ENCODE measurements at places on chromosomes 5 and 9.

GRCh38 chr9:100090880-100091279 is 7.9 kb downstream of the ERP44 start:
- no peak overlapping the region for H3K4me3 ChIP-seq
- no peaks in the 10 kb centered on the region for H3K36me3 ChIP-seq
- no peak for DNase-seq
- H3K4me1 ChIP-seq: no peaks in the 10 kb centered on the region

DNA sequence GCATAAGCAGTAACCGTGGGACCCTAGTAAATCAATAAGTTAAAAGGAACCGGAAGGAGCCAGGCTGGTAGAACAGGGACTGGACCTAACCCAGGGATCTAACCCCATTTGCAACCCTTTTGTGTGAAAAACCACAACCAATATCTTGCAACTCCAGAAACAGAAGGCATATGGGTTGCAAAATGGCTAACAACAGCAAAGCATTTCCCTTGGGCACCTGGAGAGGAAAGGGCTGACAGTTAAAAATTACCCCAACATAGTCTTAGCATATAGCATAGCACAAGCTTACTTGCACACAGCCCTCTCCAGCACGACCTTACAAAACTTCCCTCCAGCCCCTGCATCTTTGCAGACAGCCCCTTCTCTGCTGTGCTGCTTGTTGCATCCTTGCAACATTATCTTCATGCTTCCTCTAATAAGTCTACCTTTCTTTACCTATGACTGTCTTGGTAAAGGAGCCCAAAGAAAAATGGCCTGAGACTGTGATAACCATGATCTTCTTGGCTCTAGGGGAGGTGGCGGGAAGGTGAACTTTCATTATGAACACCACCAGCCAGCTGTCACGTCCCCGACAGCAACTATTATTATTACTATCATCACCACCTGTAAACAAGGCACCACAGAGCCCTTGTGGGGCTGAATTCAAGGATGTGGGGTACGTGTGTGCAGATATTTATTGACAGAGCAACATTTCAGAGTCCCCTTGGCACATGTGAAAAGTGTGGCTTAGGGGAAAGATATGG is 49.8 kb downstream of the PRRC1 start:
- H3K36me3 ChIP-seq: no peaks in the 10 kb centered on the region
- H3K4me1 ChIP-seq: peaks cover 1% of the 10 kb centered on the region
- H3K27ac ChIP-seq: no peak overlapping the region
- peaks cover 4% of the 10 kb centered on the region for H3K27me3 ChIP-seq
- no peak for DNase-seq

GRCh38 chr5:72597456-72597948 is 90.3 kb upstream of the ZNF366 start:
- H3K27ac ChIP-seq: peak overlapping the region; percentile 89
- H3K4me1 ChIP-seq: peaks cover 9% of the 10 kb centered on the region
- peak; percentile 87 for DNase-seq
- H3K36me3 ChIP-seq: no peaks in the 10 kb centered on the region
- H3K4me3 ChIP-seq: no peak overlapping the region

GRCh38 chr5:52786391-52786790 is 1.3 kb upstream of the ITGA1 start:
- no peak for DNase-seq
- H3K4me1 ChIP-seq: peaks cover 3% of the 10 kb centered on the region
- no peaks in the 10 kb centered on the region for H3K27me3 ChIP-seq
- no peak overlapping the region for H3K4me3 ChIP-seq
- no peaks in the 10 kb centered on the region for H3K36me3 ChIP-seq
- no peak overlapping the region for H3K27ac ChIP-seq

DNA sequence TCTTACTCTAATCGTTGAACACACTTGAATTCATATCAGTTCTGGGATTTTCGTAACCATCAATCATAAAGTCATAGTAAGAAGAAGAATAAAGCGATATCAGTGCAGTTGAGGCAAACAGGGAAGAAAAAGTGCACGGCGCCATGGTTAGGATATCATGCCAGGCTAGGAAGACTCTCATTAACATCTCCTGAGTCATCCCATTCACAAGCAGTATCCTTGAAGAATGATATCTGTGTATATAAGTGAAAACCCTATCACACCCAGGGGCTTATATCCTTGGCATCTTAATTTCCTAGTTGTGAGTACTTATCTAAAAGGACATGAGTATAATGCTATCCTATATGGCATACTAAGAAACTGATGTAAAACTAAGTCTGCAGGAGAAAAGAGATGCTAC is 38.6 kb downstream of the NFIB start:
- H3K4me3 ChIP-seq: no peak overlapping the region
- no peak overlapping the region for H3K27ac ChIP-seq
- peaks cover 7% of the 10 kb centered on the region for H3K4me1 ChIP-seq
- peaks cover 5% of the 10 kb centered on the region for H3K36me3 ChIP-seq
- no peaks in the 10 kb centered on the region for H3K27me3 ChIP-seq
